ENCODE measurements at places on chromosomes 5 and 9.

- no peak for DNase-seq
Measured at GRCh38 chr5:123142957-123143356, 53.9 kb downstream of the PRDM6 start.

- DNase-seq: no peak
Measured at GRCh38 chr5:167912941-167913665, 378.3 kb upstream of the WWC1 start.

DNA sequence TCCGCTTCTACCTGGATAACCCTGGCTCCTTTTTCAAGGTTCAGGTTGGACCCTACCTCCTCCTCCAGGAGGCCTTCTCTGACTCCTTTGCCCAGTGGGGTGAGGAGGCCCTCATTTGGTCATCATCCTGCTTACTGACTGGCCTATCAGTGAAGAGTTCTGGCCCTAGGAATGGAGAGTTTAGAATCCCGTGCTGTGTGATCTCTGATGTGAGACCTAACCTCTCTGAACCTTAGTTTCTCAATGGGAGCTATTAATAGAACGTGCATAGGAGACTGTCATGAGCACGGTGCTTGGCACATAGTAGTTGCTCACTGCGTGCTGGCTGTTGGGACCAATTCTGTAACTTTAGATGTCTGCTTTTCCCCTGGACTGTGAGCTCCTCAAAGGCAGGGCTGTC, 10.3 kb downstream of the NTNG2 start:
- DNase-seq: no peak

DNA sequence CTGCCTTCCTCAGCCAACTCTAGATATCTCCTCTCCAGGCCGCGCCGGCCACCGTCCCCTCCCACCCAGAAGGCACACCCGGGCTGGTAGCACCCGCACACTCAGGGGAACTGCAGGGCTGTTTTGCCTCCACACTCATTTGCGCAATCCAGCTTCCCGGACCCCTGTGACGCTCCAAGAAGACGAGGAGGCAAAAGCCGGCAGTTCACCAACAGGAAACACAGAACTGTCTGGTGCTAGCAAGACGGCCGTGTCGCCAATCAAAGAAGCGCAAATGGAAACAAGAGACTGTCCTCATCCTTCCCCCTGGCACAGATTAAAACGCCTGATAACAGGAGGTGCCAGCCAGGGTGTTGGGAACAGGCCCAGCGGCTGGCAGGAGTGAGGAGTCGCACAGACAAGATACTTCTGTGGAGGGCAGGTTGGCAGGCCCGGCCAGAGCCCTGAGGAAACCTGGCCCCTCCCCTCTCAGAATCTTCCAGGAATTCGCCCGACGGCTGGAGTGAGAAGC, 7.8 kb downstream of the AGPAT2 start:
- peak; percentile 85 for DNase-seq

DNA sequence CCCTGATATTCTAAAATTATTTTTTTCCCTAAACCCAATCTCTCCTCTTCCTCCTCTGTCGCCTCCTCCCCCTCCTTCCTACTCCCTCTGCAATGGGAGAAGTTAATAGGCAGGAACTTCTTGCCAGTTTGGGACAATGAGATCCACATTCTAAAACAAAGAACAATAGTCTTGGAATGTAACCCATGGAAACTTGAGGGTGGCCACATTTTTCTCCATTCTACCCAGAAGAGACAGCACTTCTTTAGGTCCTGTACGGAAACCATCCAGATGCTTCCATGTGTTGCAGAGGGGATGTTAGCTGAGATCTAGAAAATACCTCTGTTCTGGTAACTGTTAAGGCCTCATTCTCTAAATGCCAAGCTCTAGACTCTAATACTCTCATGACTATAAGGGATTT, 10.0 kb downstream of the SPARC start:
- DNase-seq: no peak

DNA sequence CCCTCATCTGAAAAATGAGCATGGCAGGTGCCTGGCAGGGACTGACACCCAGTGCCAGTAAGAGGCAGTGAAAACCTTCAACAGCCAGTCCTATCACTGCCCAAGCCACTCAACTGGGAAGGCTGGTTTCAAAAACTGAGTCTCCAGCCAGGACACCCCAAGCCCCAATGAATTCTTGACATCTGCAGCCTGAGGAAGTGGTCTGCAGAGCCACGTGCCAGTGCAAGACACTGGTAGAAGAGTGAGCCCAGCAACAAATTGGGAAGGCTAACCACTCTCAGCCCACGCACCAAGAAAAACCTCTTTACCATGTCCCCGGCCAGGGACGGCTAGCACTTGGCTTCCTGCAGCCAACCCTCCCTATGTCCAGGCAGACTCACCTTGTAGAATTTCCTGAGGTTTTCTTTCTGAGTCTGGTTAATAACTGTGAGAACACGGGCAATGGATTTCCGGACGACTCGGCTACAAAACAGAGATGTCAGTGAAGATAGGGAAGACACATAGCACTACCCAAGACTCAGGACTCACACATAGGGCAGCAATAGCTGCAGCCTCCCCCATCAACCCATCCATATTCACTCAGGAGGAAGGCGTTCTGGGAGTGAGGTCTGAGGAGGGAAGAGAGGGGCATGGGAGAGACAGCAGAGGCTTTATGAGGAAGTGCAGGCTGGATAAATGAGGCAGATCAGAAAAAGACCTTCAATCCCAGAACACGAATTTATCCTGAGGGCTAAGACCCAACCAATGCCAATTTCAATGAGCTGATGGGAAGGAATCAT, 1.8 kb downstream of the RPL35 start:
- no peak for DNase-seq

DNA sequence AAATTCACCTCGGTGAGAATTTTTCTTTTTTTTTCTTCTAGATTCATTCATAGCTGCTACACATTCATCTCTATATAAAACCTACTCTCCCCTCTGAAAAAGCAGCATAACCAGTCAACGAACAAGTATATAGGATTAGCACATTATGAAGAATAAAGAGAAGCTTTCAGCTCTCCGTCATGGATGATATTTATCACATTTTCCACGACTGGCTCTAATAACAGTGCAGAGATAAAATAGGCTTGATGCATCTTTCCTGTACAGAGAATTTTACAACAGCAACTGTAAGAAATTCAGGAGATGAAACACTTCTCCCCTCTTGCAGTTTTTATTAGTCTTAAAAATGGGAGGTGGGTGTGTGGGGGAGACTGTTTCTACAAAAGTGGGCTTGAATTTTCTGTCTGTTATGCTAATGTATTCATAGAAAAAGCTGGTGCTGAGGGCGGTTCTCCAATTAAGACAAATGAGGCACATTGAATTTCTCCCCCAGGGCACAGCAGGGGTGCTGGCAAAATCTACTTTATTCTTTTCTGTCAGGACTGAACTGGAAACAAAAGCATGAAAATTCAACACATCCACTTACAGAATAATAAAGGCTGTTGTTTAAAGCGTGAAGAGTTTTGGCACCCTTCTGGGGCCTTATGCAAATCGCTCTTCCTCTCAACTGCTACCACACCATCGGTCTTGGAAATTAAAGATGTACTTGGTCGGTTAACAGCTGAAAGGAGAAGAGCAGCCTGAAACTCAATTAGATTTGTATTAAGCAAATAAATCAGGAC, 233.9 kb upstream of the ZNF608 start:
- no peak for DNase-seq
